ENCODE measurements at places on chromosomes 16 and 17.

- DNase-seq, result no peak
Measured at GRCh38 chr17:16484445-16485175, 7.4 kb downstream of the LRRC75A start.

- DNase-seq, result no peak
Measured at GRCh38 chr17:16298140-16298662, 55.1 kb downstream of the CENPV start.

DNA sequence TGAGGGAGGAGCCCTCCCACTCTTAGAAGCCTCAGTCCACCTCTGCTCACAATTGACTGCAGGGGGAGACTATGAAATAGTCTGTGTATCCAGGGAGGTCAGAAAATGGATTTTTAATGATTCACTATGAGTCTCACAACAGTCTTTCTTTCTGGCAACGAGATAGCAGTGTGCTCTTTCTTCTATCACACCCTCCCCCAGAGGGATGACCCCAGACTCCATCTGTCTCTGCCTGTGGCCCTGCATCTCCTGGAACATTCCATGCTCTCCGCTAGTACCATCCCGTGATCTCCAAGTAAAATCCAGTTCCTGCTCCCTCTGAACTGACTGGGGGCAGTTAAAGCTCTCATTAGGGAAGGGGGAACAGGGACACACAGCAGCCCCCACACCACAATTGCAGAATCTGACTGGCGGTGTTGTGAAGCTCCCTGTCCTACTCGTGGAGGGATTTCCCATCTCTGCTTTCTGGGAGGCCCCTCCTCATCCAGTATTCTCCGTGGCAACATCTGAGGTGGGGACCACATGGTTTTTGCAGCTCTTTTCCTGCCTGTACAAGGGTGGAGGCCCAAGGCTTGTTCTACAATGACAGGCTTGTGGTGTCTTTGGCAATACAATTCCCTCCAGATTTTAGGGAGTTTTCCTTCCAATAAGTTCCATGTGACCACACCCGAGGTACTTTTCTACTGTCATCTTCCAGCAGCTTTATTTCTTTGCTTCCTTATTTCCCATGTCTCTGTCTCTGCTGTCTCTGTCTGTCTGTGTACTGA lies 19.4 kb downstream of the NATD1 start:
- DNase-seq, result no peak

DNA sequence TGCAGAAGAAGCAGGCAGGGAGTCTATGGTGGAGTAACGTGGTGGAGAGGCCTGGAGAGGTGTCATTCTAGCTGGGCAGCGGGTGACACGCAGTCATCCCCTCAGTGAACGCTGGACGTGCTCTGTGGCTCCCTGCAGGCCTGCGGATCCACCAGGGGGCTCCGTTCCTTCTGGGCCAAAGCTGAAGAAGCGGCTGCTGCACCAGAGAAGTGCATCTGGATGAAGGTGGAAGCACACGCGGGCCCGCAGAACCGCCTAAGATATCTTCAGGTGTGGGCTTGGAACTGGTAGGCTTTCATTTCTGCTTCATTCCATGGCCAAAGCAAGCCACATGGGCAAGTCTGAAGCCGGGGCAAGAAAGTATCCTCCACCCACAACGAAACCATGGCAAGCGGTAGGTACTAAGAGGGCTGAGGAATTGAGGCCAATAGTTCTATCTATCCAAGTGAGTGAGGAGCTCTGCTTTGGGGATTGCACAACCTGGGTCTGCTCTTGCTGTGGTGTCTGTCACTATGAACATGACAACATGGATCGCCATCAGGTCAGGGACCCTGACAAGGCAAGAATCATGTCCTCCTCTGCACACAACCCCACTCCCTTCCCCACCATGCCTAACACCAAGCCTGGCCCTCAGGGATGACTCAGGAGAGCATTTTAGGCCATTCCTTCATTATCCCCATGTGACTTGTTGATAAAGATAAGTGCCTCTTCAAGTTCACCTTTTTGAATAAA lies 78.9 kb upstream of the FBXO47 start:
- DNase-seq, result no peak

- no peak for DNase-seq
Measured at GRCh38 chr17:14333506-14333905, 32.6 kb downstream of the HS3ST3B1 start.

GRCh38 chr16:12097523-12098428 lies 121.2 kb downstream of the SNX29 start:
- no peak for DNase-seq

- no peak for DNase-seq
Measured at GRCh38 chr16:1146409-1146808, 6.5 kb upstream of the CACNA1H start.

DNA sequence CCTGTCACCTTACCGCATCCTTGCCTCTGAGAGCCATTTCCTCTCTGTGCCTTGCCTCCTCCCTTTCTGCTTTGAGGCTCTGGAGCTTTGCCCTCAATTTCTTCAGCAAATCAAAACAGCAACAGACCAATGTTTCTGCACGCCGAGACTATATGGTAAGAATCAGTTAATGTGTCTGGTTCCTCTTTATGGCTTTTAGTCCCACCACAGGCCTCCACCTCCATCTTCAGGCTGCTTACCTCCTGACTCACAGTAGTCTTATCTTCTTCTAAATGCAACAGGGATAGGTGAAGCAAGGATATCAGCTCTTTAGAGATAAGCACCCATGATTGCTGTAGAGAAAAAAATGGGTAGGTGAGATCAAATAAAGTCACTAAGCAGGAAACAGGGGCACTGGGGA lies 9.2 kb upstream of the ALDOC start:
- DNase-seq, result no peak

- no peak for DNase-seq
Measured at GRCh38 chr17:55742272-55743102, 8.4 kb upstream of the PCTP start.

DNA sequence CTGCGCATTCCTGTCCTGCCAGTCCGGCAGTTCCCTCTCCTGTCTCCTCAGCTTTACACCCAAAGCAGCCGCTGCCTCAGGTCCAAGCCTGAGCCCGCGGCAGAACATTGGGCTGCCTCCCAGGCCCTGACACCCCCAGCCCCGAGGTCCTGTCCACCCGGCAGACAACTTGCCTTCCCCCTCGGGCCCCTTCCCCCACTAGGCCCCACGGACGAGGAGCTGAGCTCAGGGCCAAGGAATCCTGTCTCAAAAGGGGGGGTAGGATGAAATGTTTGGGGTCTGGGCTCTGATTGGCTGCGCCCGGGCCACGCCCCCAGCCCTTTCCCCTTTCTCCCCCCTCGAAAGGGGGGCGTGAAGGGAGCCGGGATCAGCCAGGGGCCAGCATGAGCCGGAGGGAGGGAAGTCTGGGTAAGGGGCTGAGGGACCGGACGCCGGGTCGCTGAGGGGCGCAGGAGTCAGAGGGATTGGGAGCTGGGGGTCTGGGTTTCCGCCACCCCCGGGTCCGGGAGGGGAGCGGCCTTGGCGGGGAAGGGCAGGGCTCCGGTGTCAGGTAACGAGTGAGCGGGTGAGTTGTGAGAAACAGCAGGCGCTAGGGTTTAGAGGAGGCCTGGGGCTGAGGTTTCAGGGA lies at the start of gene CTF1:
CTF1 (plus strand) TSS at position 354 of the 628 bp plus-strand sequence; CDS start at position 384, 30 bp downstream.
- peak; percentile 70 for DNase-seq

DNA sequence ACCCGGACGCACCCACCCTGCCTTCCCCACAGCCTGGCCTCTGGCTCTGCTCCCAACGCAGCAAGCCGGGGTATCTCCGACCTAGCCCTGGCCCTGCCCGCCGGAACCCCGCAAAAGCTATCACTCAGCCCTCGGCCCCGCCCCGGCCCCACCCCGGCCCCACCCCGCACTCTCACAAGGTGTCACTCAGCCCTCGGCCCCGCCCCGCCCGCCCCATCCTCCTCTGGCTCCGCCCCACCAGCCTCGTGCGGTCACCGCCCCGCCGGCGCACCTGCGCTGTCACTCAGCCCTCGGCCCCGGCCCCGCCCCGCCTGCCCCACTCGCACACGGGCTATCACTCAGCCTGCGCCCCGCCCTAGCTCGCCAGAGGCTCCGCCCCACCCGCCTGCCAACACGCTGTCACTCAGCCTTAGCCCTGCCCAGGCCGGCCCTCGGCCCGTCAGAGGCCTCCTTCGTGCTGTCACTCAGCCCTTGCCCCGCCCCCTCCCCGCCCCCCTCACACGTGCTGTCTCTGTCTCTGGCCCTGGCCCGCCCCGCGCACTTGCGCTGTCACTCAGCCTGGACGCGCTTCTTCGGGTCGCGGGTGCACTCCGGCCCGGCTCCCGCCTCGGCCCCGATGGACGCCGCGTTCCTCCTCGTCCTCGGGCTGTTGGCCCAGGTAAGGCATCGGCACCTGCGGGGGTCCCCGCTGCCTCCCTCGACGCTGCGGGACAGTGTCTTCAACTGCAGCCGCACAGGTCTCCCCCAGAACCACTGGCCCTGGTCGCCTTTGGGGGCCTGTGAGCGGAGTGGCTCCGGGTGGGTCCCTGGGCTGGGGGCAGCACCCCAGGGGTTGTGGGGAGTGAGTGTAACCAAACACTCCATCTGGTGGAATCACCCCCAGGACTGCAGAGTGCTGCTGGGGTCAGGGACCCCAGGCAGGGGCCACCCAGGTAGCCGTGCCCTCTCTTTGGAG lies at the start of gene CDH15:
CDH15 (plus strand) TSS at position 533 of the 955 bp plus-strand sequence; CDS start at position 617, 84 bp downstream.
- peak; percentile 59 for DNase-seq

- DNase-seq, result no peak
Measured at GRCh38 chr17:47703191-47703591, 9.2 kb downstream of the TBKBP1 start.

- no peak for DNase-seq
Measured at GRCh38 chr17:55432358-55433028, 10.9 kb upstream of the MMD start.

GRCh38 chr16:24232936-24233335 lies 23.2 kb upstream of the CACNG3 start:
- no peak for DNase-seq

GRCh38 chr17:55563363-55563762 lies 52.1 kb upstream of the SMIM36 start:
- DNase-seq, result no peak

- DNase-seq, result no peak
Measured at GRCh38 chr16:3659251-3659650, 4.8 kb downstream of the DNASE1 start.

DNA sequence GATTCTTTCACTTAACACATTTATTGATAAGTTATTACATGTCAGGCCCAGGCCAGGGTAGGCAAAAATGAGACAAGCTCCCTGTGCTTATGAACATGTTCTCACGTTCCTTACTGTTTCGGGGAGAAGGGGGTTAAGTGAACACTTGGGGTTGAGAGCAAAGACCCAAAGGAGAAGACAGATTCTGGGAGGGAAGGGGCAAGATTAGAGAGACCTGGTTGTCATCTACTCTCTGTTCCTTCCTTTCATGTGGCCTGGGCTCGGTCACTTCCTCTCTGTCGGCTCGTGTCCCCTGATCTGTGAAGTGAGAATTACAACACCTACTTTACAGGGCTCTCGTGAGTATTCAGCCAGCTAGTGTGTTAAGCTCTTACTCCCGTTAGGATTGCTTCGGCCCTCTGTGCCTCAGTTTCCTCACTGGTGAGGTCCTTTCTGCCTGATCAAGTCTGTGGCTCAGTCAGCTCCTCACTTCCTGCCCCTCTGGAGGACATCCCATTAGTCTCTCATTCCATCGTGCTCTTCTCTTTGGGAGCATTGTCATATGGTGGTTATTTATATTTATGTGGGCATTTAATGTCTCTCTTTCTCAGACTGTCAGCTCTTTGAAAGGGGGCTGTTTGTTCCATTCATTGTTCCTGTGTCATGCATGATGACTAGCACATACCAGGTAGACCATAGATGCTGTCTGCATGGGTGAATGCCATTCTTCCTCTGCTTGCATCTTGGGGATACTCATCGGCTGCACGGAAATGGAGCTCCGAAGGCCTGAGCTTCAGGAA lies 38.9 kb downstream of the PLCG2 start:
- DNase-seq, result no peak

GRCh38 chr17:40311575-40311974 lies 2.6 kb downstream of the RARA start:
- DNase-seq, result no peak

- DNase-seq, result no peak
Measured at GRCh38 chr17:78460951-78461798, 82.7 kb downstream of the PGS1 start.

DNA sequence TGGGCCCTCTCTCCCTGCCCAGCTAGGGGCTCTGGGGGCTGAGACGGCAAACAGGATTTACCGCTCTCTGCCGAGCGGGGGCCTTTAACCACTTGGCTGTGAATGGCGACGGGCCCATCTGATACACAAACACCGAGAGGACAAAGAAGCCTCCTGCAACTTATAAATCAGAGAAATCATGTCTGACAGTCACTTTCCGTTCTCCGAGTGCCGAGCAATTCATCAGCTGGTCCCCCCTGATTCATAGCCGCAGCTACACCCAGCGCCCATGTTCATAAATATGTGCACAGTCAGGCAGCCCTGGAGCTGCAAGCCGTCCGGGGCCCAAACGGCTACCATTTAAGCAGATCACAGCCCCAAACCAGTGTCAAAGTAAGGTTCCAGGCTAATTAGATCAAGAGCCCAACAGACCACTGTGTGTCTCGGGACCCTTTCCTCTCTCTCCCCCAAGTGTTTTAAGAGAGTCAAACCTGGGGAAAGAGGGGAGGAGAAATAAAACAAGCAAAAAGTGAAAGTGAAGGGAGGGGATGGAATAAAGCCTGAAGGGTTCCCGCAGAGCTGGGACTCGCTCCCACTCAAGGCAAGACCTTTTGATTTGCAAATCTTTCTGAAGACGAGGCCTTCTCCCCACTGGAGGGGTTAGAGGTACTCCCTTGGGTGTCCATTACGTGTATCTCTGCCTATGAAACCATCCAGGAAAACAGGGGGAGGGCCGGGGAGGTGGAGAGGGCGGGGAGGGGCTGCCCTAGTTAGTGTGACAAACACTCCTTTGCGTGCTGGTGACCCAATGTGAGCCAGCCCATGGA lies 154.7 kb downstream of the C16orf78 start:
- no peak for DNase-seq

DNA sequence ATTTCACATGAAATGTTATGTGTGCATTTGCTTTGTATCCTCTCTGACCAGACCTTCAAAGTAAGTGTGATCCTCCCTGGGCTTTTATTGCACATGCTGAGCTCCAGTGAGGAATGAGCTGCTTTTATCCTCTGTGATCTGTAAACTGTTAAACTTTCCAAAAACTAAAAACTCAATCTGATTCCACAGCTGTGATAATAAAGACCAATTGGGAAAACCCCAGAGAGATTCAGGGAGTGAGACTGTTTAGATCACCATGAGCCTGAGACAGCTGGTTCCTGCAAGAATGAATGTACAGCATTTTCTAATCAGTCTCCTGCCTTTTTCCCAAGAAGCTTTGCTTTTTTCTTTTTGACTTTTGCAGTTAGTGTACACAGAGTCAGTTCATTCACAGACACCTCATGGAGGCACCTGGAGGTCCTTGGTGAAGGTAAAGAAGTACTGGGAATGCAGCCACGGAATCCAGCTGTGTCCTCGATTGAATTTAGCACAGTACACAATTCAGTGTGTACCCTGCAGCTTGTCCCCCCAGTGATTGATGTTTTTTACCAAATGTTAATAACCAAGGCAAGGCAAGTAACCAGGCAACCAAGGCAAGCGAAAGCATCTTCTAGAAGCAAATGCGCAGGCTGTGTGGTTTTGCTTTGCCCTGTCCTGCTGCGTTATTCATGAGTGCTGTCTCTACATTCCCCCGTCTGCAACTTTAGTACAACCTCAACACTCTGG lies 182.6 kb downstream of the LGALS9B start:
- DNase-seq, result no peak

GRCh38 chr16:71344315-71344905 lies 14.1 kb upstream of the CALB2 start:
- no peak for DNase-seq

- DNase-seq, result no peak
Measured at GRCh38 chr17:73224237-73224636, 31.4 kb downstream of the COG1 start.
